ENCODE measurements at places on chromosomes 7 and 10. TPM values are rescaled to one million over a fixed set of nuclear protein-coding genes. Genes with fewer than 3 reads are reported as not detected.

The PSMG3 gene
- 29.7 TPM for total RNA-seq

DNA sequence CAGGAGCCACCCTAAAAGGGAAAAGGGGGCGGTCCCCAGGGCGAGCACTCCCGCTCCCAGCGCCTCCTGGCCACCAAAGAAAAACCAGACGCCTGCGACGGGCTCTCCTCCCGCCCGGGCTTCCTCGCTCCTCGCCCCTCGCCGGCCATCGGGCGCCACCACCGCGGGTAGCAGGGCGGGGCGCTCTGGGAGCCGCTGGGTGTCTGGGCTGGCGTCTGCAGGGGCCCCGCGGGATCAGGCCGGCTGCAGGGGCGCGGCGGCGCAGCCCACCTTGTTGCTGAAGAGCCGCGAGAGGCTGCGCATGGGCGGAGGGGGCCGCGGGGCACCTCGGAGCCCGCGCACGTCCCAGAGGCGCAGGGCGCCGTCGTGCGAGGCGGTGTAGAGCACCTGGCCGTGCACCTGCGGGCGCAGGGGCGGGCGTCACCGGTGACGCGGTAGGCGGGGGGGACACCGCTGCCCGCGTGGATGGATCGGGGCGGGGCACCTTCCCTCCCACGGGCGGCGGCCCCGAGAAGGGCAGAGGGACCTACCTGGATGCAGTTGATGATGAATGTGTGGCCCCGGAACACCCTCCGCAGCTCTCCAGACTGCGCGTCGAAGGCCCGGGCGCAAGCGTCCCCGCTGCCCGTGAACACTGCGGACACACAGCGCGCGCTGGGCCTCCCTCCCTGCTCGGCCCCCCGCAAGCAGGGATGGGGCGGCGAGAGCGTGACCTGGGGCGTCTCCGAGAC lies 28.3 kb downstream of the WDR86 start:
- H3K27ac ChIP-seq, result no peak overlapping the region
- peak; percentile 61 for DNase-seq
- H3K4me1 ChIP-seq, result peaks cover 9% of the 10 kb centered on the region
- H3K27me3 ChIP-seq, result no peaks in the 10 kb centered on the region
- peak overlapping the region; percentile 9 for H3K4me3 ChIP-seq

The PVRIG gene
- 3.2 TPM for total RNA-seq

DNA sequence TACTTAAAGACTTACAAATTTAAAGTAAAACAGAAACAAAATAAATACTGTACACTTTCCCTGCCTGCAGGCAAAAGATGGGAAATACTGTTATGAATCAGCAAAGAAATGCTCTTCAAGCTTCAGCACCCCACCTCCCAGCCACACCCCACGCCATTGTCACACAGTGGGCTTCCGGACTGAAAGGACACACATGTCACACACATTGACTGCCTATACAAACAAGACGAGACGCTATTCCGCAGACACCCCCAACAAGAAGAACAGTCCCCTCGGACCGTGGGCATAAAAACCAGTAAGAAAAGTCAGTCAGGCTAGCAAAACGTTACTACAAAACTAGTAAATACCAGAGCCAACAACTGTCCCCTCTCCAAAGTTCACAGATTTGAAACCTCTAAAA lies 22.2 kb upstream of the PARP12 start:
- H3K4me1 ChIP-seq, result no peaks in the 10 kb centered on the region
- H3K27me3 ChIP-seq, result no peaks in the 10 kb centered on the region
- H3K36me3 ChIP-seq, result no peaks in the 10 kb centered on the region
- H3K4me3 ChIP-seq, result no peak overlapping the region
- DNase-seq, result no peak

The ZNF37A gene
- total RNA-seq, result 18.8 TPM

The LAMB1 gene
- 312 TPM for total RNA-seq

The COL17A1 gene
- total RNA-seq, result 10.8 TPM

DNA sequence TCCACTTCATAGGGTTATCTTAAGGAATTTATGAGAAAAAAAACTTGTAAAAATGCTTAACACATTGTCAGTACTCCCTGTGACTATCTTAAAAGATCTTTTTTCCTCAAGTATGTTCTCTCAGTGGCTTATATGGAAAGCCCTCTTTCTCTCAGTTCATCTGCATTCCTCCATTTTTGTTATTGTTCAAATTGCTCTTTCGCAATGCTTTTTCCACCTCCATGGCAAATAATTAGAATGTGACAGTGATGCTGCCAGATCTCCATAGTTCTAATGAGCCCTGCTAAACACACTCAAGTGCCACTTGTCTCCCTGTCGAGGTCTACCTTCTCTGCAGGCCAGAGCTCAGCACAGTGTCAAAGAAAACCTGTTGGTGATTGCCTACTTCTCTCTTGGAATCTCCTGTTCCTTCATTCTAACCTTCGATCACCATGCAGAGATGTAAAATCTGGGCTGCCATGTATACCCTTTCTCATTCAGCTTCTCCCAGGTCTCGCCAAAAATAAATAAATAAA lies 37.2 kb upstream of the ABCB5 start:
- no peaks in the 10 kb centered on the region for H3K27me3 ChIP-seq
- no peak overlapping the region for H3K27ac ChIP-seq
- no peaks in the 10 kb centered on the region for H3K4me1 ChIP-seq

GRCh38 chr10:70984986-70985722 lies 96.8 kb upstream of the PCBD1 start:
- no peaks in the 10 kb centered on the region for H3K4me1 ChIP-seq
- peak overlapping the region; percentile 13 for H3K27ac ChIP-seq
- no peaks in the 10 kb centered on the region for H3K27me3 ChIP-seq
- DNase-seq, result no peak

- no peaks in the 10 kb centered on the region for H3K36me3 ChIP-seq
- DNase-seq, result no peak
- H3K27me3 ChIP-seq, result no peaks in the 10 kb centered on the region
- H3K4me1 ChIP-seq, result no peaks in the 10 kb centered on the region
- H3K4me3 ChIP-seq, result no peak overlapping the region
- H3K27ac ChIP-seq, result no peak overlapping the region
Measured at GRCh38 chr7:51033727-51034520, 251.2 kb upstream of the GRB10 start.

DNA sequence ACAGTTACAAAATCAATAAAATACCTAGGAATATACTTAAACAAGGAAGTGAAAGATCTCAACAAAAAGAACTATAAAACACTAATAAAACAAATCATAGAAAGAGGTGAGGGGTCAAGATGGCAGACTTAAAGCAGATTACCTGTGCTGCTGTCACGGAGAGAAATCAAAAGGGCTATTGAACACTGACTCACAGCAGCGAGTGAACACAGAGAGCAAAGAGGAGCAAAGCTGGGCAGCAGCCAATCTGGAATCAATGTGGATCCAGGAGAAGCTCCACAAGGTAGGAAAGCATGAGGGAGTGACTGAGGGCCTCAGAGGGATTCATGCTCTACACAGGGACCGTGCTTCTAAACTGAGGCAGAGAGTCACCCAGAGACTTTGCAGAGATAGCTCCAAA lies 562.0 kb upstream of the SEMA3D start:
- no peaks in the 10 kb centered on the region for H3K4me1 ChIP-seq
- DNase-seq, result no peak
- H3K36me3 ChIP-seq, result no peaks in the 10 kb centered on the region
- H3K27ac ChIP-seq, result no peak overlapping the region
- no peak overlapping the region for H3K4me3 ChIP-seq

- no peaks in the 10 kb centered on the region for H3K36me3 ChIP-seq
- H3K4me3 ChIP-seq, result no peak overlapping the region
- H3K27me3 ChIP-seq, result no peaks in the 10 kb centered on the region
- no peak overlapping the region for H3K27ac ChIP-seq
- DNase-seq, result no peak
Measured at GRCh38 chr7:2201686-2202360, 30.9 kb downstream of the MAD1L1 start.

DNA sequence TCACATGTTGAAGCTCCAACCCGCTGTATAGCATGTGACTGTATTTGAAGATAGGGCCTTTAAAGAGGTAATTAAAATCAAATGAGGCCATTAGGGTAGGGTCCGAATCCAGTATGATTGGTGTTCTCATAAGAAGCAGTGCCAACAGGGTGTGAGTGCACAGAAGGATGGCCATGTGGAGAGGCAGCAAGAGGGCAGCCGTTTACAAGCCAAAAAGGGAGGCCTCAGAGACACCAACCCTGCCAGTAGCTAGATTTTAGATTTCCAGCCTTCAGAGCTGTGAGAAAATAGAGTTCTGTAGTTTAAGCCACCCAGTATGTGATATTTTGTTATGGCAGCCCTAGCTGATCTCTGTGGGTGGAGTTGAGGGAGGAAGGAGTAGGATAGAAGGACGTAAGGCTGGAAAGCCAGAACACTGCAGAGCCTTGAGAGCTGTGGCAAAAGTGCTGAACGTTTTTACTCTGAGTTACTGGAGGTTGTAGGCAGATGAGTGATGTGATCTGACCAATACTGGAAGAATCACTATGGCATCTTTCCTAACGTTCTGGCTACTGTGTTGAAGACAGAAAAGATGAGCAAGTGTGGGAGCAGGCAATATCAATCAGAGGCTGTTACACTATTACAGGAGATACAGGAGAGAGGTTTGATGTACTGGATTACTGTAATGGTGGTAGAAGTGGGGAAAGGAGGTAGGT lies 334.9 kb downstream of the ELMO1 start:
- no peaks in the 10 kb centered on the region for H3K27me3 ChIP-seq
- no peaks in the 10 kb centered on the region for H3K4me1 ChIP-seq
- no peaks in the 10 kb centered on the region for H3K36me3 ChIP-seq
- no peak for DNase-seq
- no peak overlapping the region for H3K4me3 ChIP-seq

DNA sequence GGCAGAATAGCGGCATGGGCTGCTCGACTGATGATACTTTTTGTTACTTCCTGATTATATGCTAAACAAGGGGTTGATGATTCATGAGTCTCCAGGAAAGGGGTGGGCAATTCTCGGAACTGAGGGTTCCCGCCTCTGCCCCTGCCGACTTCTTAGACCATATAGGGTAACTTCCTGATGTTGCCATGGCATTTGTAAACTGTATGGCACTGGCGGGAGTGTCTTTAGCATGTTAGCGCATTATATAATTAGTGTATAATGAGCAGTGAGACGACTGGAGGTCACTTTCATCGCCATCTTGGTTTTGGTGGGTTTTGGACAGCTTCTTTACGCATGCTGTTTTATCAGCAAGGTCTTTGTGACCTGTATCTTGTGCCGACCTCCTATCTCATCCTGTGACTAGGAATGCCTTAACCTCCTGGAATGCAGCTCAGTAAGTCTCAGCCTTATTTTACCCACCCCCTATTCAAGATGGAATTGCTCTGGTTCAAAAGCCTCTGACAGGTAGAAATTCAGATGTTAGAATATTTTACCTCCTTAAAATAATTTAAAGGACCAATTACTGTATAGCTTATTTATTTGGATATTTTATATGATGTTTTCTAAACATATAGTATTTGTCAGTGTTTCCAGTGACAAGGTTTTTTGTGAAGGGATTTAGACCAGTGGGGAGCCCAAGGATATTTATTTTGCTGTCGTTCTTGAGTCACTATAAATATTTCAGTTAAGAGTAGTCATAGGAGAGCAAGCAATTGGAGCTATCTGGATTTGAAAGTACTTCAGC lies 90.1 kb upstream of the PIK3CG start:
- no peaks in the 10 kb centered on the region for H3K36me3 ChIP-seq
- H3K4me1 ChIP-seq, result peaks cover 8% of the 10 kb centered on the region
- no peak for DNase-seq

GRCh38 chr7:107173691-107174406 lies 5.0 kb downstream of the HBP1 start:
- no peaks in the 10 kb centered on the region for H3K27me3 ChIP-seq
- no peaks in the 10 kb centered on the region for H3K36me3 ChIP-seq
- DNase-seq, result no peak

The PLCE1 gene
- total RNA-seq, result 8.7 TPM

DNA sequence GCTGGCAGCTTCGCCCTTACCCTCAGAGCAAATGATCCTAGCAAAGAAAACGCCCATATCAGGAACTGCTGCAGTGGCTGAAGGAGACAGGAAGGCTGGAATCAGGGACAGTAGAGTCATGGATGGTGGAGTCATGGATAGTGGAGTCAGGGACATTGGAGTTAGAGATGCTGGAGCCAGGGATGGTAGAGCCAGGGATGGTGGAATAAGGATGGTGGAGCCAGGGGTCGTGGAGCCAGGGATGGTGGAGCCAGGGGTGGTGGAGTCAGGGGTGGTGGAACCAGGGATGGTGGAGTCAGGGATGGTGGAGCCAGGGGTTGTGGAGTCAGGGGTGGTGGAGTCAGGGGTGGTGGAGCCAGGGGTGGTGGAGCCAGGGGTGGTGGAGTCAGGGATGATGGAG lies 31.3 kb downstream of the C10orf105 start:
- no peak overlapping the region for H3K4me3 ChIP-seq
- H3K27ac ChIP-seq, result no peak overlapping the region
- DNase-seq, result no peak
- no peaks in the 10 kb centered on the region for H3K4me1 ChIP-seq
- H3K27me3 ChIP-seq, result no peaks in the 10 kb centered on the region
